Right renal pelvis (tissue), 4 donors: ENCODE measurements at places on chromosomes 5 and 9.

GRCh38 chr5:167248257-167248656 lies 1043.2 kb upstream of the WWC1 start:
- DNase-seq = no peak

DNA sequence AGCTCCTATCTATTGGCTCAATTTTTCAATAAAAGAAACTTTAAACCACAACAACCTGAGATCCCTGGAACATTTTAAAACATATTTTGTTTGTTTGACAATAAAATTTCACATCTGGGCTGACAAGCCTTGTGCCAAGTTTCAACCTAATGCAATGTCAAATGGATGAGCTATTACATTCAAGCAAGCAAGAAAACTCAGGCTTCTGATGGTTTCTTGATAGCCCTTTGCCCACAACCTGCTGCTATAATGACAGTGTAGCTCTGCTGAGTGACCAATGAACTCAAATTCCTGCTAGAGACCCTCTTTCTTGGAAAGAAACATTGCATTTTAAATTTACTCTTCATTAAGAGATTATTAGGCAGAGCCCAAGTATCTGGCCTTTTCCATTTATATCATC lies 472.9 kb downstream of the ARHGEF28 start:
- no peak for DNase-seq

- DNase-seq = no peak
These were observed 16.0 kb downstream of the GPSM1 start for GRCh38 chr9:136343121-136343883.

- DNase-seq = no peak
These were observed 155.1 kb upstream of the NR4A3 start for GRCh38 chr9:99666571-99666970.

DNA sequence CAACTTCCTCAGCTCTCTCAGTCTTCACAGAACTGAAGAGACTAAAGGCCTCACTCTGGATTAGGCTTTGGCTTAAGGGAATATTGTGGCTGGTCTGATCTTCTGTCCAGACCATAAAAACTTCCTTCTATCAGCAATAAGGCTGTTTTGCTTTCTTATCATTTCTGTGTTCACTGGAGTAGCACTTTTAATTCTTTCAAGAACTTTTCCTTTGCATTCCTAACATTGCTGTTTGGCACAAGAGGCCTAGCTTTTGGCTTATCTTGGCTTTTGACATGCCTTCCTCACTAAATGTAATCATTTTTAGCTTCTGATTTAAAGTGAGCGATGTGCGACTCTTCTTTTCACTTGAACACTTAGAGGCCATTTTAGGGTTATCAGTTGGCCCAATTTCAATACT lies 88.7 kb upstream of the ACOT12 start:
- no peak for DNase-seq

GRCh38 chr5:146580237-146580636 lies 64.2 kb upstream of the GPR151 start:
- DNase-seq = no peak

GRCh38 chr9:98978231-98978681 lies 34.5 kb downstream of the COL15A1 start:
- no peak for DNase-seq

DNA sequence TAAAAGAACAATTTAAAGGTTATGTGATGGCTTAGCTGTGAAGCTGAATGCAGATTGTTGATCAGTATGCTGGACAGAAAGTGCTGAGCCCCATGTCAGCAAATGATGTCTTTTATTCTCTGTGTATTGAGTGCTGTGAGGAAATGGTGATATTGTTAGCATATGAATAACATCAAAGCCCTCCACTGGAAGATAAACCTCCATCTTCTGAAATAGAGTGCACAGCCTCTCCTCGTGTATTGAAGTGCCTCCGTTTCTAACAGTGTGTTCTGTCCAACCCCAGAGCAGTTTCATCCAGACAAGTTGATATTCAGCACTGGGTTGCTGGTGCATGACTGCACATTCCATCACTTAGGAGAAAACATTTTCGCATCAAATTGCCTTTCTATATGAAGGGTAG lies 242.9 kb downstream of the CSNK1G3 start:
- DNase-seq = no peak

- no peak for DNase-seq
These were observed 307.8 kb downstream of the ENC1 start for GRCh38 chr5:74332682-74333081.

DNA sequence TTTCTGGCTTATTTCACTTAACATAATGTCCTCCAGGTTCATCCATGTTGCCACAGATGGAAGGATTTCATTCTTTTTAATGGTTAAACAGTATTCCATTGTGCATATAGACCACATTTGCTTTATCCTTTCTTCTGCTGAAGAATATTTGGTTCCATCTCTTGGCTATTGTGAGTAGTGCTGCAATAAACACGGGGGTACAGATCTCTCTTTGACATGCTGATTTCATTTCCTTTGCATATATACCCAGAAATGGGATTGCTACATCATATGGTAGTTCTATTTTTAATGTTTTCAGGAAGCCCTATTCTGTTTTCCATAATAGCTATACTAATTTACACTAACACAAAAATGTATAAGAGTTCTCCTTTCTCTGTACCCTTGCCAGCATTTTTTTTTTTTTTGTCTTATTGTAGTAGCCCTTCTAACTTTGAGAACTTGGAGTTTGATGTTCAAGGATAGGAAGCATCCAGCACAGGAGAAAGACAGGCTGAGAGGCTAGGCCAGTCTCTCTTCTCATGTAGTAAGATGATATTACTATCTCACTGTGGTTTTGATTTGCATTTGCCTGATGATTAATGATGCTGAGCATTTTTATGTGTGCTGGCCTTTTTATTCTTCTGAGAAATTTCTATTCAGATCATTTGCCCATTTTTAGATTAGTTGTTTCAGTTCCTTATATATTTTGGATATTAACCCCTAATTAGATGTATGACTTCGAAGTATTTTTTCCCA lies 592.2 kb upstream of the ZNF608 start:
- no peak for DNase-seq

- no peak for DNase-seq
These were observed 30.6 kb upstream of the IL33 start for GRCh38 chr9:6184749-6185645.

DNA sequence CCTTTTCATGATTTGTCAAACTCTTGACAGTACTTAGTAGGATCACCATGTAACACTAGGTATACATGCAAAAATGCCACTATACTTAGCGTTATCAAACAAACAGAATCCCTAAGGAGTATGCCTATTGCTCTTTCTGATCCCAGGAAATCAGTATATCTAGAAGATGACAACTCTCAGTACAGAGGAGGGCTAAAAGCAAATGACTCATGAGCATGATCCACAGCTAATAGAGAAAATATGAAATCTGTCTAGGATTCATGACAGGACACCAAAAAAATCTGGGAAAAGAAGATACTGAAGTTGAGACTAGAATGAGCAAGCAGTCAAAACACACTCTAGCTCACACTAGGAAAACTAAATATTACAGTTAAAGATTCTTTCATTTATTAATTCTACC lies 89.2 kb downstream of the RAPGEF6 start:
- DNase-seq = no peak

DNA sequence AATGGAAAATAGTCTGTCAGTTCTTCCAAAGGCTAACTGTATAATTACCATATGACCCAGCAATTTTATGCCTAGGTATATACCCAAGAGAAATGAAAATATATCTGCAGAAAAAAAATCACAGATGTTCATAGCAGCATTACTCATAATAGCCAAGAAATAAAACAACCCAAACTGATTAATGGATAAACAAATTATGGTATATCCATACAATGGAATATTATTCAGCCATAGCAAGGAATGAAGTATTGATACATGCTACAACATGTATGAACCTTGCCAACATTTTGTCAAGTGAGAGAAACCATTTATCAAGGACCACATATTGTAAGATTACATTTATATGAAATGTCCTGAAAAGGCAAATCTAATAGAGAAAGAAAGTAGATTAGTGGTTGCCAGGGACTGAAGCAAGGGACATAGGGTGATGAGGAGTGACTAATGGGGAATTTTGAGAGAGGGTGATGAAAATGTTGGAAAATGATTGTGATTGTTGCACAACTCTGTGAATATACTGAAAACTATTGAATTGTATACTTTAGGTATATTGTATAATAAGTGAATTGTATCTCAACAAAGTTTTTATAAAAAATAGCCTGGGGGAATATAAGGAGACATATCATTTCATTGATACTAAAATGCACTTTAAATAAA lies 114.4 kb downstream of the PBX3 start:
- no peak for DNase-seq

GRCh38 chr5:172207511-172207910 lies 13.5 kb downstream of the EFCAB9 start:
- DNase-seq = no peak

- DNase-seq = peak; percentile 32
These were observed 46.6 kb upstream of the IPPK start for GRCh38 chr9:92716557-92716956.

GRCh38 chr9:128835246-128836210 lies 5.9 kb upstream of the SPOUT1 start:
- DNase-seq = no peak

- DNase-seq = no peak
These were observed 14.1 kb upstream of the LURAP1L start for GRCh38 chr9:12760758-12761157.

DNA sequence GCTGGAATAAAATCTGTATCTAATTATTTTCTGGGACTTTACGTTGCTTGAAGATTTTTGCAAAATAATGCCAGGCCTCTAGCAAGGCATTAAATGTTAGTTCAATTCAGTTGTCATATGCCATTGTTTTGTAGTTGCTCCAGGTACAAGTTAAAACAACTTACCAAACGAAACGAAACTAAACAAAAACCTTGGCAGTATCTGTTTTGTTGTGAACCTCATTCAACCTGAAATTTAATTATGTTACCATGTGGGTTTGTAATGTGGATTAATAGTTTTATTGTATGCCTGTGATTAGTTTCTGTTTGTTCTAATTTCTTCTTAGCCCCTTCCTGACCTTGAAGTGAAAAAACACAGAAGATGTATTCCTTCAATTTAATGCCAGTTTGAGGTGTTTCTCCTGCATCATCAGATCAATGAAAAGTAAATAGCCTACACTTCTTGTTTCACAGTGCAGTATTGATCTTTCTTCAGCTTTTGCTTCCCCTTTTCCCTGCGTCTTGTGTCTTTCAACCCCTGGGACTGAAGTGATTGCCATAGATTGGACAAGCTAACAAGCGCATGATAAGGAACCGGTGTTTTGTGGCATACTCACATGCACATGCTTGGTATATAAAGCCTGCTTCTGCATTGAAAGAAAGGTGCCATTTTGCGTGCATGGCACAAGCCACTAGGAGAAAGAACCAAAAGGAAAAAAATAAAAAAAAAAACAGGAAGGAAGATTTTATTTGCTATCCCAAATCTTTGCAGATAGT lies 699.0 kb upstream of the ARRDC3 start:
- DNase-seq = no peak
